ENCODE measurements at places on chromosomes 2 and 18. TPM values are rescaled to one million over a fixed set of nuclear protein-coding genes. Genes with fewer than 3 reads are reported as not detected.

The EIF5B gene
- total RNA-seq, result 6.7 TPM

The SFT2D3 gene
- total RNA-seq, result 9.4 TPM

The HDAC4 gene
- total RNA-seq, result 6.3 TPM

The KCNE4 gene
- 3.8 TPM for total RNA-seq

The FSHR gene
- total RNA-seq, result not detected

- no peak for DNase-seq
Observed at GRCh38 chr2:142222715-142223114, 91.9 kb upstream of the LRP1B start.

DNA sequence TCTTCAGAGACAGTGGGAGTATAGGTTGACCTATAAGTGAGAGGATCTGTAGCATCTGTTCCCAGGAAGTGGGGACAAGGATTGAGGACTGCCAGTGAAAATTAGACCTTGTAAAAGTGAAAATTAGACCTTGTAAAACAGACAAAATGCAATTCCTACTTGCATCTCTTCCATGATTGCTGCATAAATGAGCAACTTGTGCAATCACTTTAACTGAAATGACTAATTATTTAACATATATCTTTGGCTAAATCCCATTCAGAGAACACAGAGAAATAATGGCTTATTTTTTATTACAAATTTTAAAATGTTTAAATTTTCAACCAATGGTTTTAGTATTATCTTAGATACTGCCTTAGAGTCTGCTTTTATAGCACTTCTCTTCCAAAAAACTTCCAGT, 67.2 kb upstream of the NABP1 start:
- DNase-seq, result peak; percentile 18

- DNase-seq, result no peak
Observed at GRCh38 chr2:192570788-192571187, 376.1 kb upstream of the TMEFF2 start.

GRCh38 chr2:238427435-238428162, 872 bp downstream of the ASB1 start:
- DNase-seq, result peak; percentile 54

DNA sequence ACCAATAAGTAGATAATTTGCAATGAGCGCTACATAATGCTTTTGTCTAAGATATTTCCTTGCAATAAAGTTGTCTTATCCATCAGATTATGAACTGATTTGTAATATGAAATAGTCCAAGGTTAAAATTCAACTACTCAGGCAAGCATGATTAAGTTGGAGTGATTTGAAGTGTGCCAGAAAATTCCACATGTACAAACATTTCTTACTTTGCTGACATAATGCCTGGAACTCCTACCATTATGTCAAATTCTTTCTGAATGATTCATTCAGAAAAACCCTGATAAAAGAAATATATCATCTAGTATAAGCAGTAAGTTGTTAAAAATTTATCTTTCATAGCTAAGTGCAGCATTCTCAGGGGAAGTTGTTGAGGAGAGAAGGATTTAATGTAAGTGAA, 87.3 kb downstream of the CBLN2 start:
- DNase-seq, result no peak
